Choroid plexus epithelial cell (primary cell): ENCODE measurements at places on chromosomes 4 and X.

GRCh38 chr4:2470791-2471190, 1.9 kb downstream of the RNF4 start:
- DNase-seq, result no peak

- DNase-seq, result peak; percentile 46
These were observed 638 bp downstream of the BLTP1 start for GRCh38 chr4:122152711-122153226.

DNA sequence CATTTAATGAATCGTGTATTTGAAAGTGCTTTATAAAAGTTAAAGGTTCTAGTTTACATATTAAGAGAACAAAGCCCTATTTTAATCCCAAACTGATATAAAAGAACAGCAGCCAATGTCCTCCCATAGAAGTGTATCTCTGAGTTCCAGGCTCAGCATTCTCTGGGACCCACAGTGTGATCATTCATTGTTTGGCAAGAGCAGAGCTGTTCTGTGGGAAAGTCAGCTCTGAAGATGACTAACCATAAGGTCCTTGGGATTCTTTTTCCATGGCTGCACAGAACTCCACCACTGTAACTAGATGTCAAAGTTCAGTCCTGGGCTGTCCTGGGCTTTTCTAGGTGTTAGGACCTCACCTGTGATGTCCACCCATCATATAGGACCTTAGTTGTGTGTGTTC, 157.0 kb upstream of the TLL1 start:
- DNase-seq, result no peak

DNA sequence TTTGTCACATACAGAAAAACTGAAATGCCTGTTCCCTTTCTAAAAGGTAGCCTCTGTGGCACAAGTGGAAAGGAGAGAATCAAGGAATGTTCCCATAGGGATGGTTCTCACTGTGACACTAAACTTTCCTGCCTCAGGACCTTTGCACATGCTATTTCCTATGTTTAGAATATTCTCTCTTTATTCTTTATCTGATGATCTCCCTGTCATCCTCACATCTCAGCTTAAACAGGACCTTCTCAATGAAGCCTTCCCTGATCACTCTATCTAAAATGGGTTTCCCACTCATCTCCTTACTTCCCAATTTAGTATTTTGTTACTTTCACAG, 32.3 kb downstream of the HOPX start:
- DNase-seq, result no peak

DNA sequence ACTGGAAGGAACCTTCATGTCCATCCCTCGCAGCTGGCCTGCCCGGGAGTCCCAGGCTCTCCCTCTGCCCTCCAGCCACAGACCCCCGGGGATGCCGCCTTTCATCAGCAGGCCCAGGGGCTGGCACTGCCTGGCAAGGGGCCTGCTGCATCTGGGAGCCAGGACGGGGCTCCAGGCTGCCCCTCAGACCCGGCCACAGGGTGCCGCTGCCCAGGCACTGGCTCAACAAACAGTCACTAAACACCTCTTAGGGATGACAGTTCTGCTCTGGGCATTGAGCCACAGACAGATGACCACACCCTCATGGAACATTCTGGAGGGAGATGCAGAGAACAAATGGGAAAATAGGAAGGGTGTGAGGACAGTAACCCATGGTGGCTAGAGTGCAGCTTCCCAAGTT, 109.3 kb downstream of the HMX1 start:
- DNase-seq, result no peak

DNA sequence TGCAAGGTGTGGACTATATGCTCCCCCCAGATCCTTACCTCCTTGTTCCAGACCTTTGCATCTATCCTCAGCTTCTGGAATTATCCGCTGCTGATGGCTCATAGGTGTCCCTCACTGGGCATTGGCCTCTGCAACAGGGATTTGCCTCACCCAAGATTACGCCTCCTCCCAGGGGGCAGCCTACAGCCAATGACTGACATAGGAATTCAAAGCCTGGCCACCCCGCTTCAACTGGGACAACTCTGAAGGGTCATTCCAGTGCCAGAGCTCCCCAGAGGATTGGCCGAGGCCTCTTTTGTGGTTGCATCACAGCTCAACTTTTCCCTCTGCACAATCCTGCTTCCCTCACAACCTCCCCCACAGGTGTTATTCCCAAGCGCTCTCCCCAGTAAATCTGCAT, 5.0 kb downstream of the SYN1 start:
- DNase-seq, result no peak

DNA sequence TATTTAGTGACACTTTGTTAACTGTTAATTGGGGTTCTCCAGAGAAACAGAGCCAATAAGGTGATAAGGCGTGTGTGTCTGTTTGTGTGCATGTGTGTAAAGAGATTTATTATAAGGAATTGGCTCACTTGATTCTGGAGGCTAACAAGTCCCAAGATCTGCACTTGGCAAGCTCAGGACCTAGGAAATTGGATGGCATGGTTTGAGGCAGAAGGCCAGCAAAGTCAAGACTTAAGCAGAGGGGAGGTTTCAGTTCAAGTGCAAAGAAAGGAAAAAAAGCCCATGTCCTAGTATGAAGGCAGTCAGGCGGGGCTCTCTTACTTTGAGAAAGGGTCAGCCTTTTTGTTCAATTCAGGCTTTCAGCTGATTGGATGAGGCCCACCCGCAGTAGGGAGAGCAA, 314.1 kb downstream of the BMPR1B start:
- no peak for DNase-seq

- DNase-seq, result no peak
These were observed 218.6 kb upstream of the ANXA3 start for GRCh38 chr4:78332976-78333375.

DNA sequence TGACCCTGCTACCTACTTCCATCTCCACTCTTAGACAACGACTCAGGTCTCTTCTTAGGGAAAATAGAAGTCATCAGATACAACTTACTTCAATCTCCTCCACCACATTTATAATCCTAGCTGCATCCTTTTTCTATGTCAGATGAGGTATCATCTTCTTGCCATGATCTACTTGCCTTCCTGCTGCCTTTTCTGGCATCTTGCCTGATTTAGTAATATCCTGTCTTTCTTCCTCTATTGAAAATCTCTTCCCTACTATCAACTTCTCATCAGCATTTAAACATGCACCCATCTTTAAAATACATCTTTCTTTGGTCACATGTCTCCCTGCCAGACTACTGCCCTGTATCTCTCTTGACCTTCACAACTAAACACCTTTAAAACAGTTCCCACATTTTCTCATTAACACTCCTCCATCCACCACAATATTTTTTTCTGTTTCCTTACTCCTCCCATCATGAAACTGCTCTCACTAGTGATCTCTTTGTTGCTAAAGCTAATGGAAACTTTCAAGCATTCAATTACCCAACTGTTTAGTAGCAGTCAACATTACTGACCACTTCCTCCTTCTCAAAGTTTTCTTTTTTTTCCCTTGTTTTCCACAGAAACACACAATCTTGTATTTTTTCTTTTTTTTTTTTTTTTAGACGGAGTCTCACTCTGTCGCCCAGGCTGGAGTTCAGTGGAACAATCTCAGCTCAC, 100.8 kb upstream of the CXorf66 start:
- no peak for DNase-seq

DNA sequence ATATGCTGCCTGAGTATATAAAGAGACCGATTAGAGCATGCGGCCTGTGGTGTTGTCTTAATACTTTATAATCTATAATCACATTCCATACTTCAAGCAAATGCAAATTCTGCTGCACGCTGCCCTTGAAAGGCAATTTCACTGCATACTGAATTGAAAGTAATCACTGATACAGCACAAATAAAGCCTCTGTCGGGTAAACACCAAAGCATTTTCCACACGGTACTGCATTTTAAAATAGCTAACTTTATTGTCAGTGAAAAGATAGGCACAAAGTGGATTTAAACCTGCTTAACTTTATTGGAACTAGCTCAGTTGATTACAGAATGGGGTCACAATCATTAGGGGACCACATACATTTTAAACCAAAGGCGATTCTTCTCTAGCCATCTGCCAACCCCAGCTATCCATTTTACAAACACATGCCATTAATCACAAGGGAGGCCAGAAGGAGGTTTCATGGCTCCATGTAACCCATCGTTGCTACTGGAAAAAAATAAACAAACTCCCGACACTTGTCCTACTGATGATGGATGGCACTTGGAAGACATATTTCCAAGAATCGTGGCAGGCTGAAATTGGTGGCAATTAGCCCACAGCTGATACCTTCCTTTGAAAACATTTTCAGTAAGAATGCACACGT, 65.9 kb downstream of the AMOT start:
- no peak for DNase-seq

DNA sequence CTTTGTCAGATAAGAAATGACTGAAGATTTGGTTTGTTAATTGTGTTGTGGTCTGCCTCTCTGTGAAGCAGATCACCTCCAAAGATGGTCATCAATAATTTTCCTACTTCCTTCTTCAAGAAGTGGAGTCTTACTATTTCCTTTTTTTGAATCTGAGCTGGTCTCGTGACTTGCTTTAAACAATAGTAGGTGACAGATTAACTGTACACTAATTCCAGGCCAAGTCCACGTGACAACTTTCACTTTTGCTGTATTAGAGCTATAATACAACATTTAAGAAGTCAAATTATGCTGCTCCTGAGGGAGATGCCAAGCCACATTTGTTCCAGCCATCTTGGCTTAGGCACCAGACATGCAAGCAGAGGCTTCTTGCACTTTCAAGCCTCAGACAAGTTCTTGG, 393.8 kb upstream of the GRID2 start:
- DNase-seq, result no peak

GRCh38 chr4:174406383-174406782, 115.9 kb downstream of the HPGD start:
- DNase-seq, result no peak

DNA sequence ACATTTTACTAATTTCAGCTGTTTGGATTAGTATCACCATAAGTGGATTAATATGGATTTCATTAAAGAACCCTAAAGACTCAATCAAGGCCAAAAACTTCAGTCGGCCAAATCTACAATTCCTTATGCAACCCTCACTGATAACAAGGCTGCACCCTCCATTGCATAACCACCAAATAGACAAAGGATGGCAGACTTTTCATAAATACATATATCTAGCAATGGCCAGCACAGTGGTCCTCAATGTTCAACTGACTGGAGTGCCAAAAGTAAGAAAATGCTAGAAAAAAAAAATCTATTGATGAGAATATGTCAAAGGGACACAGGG, 46.6 kb downstream of the MID1IP1 start:
- DNase-seq, result no peak

- no peak for DNase-seq
These were observed 70.2 kb upstream of the ADGRL3 start for GRCh38 chr4:61129971-61130370.

GRCh38 chrX:117628381-117628780, 488.2 kb downstream of the KLHL13 start:
- no peak for DNase-seq

DNA sequence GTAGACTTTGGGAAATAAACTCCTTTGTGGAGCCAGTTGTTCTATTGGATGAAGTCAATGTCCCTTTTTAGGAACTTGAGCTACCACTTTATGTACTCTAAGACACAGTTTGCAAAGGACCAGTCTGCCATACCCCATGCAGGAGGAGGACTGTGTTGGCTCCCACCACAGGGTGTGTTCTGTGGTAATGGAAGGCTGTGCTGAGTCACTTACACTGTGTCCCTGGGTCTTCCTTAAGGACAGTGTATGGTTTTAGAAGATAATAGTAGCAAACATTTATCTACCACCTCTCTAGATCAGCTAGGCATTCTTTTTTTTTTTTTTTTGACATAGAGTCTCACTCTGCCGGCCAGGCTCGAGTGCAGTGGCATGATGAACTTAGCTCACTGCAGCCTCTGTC, 184.0 kb upstream of the PGRMC2 start:
- DNase-seq, result no peak

- DNase-seq, result no peak
These were observed 52.4 kb downstream of the MAP3K15 start for GRCh38 chrX:19462879-19463278.

DNA sequence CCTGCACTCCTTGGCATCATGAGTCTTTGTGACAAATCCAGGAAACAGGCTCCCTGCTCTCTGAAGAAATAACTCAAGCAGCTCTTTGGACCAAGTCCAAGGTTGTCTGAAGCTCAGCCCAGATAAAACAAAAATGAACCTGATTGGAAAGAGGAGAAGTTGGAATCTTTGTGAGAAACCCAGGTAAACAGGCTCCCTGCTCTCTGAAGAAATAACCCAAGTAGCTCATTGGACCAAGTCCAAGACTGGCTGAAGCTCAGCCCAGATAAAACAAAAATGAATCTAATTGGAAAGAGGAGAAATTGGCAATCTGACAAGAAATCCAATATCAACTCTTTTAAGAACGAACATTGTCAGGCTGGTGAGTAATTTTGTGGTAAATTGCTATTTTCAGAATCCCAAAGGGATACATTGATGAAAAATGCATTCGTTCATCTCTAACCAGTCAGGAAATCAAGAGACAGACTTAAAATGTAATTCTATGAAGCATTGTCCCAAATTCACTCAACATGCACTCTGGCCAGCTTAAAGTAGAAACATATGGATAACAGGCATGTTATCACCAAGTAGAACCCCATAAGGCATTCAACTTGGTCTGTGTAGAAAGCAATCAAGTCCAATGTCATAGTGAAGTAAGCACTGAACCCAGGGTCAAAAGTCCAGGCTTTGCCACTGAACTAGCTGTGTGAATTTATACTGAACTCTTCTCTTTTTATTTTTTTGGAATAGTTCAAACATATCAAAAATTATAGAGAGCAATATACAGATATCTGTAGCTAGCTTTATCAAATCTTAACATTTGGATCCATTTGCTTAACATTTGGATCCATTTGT, 16.8 kb upstream of the NFXL1 start:
- DNase-seq, result peak; percentile 92

DNA sequence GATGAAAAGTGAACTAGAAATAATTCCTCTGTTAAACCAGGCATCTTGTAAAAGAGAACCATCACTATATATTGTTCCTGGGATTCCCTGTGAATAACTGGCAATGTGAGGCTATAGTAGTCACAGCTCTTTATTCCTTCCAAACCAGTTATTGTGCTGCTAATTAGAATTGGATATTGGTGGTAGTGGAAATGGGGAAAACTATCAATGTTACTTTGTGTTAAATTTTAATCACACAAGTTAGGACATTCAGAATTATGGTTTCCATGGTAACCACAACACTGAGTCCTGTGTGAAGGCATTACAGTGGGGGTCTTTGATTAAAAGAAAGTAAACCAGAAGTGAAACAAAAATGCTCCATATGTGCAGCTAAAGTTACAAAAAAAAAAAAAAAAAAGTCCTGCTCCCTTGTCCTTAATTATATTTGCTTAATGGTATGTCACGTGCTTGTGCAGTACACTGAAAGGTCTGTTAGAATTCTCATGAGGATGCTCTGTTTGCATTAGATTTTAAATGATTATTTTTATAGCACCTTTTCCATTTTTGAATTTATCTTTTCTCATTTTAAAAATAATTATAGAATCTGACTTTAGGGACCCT, 200.4 kb downstream of the ADGRL3 start:
- DNase-seq, result no peak

DNA sequence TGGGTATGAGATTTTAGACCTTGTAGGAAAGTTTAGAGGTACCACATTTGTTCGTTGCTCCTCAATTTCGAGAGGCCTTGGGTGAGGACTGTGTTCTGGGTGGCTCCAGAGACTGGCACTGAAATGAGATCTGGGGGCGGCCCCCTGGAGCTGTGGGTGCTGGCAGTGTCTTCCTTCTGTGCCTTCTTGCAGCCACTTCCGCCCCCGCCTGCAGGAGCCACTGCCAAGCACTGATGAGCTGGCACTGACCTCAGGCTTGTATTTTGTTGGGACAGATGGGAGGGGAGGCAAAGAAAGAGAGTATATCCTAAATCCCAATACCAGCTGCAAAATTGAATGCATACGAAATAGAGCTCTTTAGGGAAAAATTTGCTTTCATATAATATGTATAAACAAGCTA, 64.5 kb upstream of the CLDN34 start:
- no peak for DNase-seq
